ENCODE measurements at places on chromosomes 1 and 21. TPM values are rescaled to one million over a fixed set of nuclear protein-coding genes. Genes with fewer than 3 reads are reported as not detected.

The SPRR2D gene
- not detected for total RNA-seq

The TMEM125 gene
- total RNA-seq, result not detected

The AMPD1 gene
- not detected for total RNA-seq

The ADAMTSL4 gene
- 9.5 TPM for total RNA-seq

The AP4B1 gene
- total RNA-seq, result 14.2 TPM

The BEST4 gene
- total RNA-seq, result 0.15 TPM

The PKLR gene
- 0.13 TPM for total RNA-seq

The MEX3A gene
- total RNA-seq, result 15.8 TPM

The DLGAP3 gene
- 0.87 TPM for total RNA-seq

The IVL gene
- not detected for total RNA-seq

The FAM3B gene
- not detected for total RNA-seq

The ACOT7 gene
- 120 TPM for total RNA-seq

Data from Panc1 (cell line).